NCI-H1436 treated with DMSO at 0.1 percent for 48 hours (cell line): ENCODE measurements at places on chromosomes 7 and 10.

DNA sequence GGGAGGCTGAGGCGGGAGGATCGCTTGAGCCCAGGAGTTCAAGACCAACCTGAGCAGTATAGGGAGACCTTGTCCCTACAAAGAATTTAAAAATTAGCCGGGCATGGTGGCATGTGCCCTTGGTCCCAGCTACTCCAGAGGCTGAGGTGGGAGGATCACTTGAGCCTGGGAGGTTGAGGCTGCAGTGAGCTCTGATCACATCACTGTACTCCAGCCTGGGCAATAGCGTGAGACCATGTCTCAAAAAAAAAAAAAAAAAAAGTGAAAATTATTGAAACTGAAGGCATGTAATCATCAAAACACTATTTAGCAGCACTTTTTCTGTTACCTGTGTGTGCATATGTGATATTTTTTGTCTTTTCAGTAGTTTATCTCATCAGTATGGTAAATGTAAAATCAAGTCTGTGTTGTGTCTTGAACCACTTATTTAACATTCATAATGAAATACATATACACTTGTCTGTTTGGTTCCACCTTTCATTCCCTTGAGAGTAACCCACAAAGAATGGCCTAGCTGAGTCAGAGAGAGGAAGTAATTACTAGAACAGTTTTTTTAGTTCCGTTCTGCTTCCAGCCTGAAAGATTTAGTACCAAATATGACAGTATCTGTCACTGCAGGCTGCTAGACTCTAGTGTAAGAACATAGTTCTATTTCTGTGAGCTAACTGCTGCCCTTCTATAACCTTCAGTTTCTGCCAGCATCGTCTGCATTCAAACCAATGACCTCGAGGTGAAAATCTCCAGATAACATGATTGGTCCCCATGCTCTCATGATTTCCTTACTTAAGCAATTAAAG, 68.6 kb downstream of the MMRN2 start:
- DNase-seq, result no peak

DNA sequence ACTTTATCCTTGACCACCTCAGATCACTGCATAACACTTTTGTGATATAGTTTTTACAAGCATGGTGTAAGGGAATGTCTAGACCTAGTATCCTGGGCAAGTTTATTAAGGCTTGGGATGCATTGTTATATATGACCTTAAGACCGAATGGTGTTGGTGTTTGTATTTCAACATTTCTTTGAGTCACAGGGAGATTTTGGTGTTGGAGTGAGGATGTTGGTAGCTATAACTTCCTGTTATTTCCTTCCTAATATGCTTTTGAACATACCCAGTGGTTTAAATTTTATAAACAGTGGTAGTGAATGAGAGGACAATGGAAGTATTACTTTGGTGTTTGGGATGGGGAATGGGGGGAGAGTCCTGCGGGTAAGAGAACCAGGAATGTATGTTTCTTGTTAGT, 2.6 kb downstream of the EXOC4 start:
- no peak for DNase-seq

- DNase-seq, result no peak
Measured at GRCh38 chr10:116237260-116237659, 35.7 kb downstream of the GFRA1 start.

DNA sequence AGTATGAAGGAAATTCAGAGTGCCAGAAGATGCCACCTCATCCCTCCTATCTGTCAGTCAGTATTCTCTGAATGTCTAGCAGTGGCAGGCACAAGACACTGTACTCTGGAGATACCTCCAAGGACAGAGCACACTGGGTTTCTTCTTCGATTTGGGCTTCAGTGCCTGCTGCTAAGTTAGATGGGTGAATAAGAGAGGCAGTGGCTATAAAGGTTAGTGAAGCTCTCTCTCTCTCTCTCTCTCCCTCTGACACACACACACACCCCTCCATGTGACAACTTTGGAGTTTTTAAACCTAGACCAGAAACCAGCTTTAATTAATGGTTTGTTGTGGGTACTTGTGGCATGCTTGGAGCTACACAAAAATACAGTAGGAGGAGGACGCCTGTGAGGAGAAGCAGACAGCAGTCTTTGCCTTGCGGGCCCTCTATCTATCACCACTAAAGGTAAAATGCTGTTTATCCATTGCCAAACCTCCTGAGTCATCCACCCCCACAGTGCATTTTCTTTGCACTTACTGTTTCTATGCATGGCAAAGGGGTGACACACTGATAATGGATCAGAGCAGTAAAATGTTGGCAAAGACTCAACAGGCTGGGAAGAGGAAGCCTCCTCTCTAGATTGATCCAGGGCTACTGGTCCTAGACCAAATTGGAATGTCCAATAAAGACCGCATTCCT, 102.5 kb downstream of the TRIL start:
- DNase-seq, result no peak

- no peak for DNase-seq
Measured at GRCh38 chr10:116444527-116445142, 17.0 kb downstream of the PNLIPRP3 start.

DNA sequence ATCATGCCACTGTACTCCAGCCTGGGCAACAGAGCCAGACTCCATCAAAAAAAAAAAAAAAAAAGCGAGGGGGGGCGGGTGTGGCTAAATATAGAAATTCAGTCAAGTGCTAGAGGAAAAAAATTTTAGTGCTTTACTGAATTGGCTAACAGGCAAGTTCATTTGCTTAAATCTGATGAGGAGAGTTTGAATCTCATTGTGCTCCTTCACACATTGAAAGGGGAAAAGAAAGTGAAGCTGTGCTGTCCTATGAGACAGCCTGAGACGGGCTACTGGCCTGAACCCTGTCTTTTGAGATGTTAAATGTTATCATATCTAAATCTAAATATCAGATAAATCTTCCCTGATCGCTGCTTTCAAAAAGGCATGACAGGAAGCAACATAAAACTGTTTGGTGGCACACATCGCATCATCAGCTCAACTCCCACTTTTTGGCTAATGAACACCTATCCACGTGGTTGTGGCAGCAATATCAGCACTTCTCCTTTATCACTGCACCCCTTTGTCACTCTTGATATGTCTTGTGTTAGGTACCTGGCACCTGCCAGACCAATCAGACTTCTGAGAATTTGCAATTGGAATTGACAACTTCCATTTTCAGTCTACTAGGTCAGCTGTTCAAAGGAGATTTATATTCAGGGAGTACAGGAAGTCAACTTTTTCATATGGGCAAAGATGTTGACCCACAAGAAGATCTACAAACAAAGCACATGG, 14.0 kb upstream of the IFIT1B start:
- DNase-seq, result no peak
